ENCODE measurements at places on chromosomes 12 and 14.

DNA sequence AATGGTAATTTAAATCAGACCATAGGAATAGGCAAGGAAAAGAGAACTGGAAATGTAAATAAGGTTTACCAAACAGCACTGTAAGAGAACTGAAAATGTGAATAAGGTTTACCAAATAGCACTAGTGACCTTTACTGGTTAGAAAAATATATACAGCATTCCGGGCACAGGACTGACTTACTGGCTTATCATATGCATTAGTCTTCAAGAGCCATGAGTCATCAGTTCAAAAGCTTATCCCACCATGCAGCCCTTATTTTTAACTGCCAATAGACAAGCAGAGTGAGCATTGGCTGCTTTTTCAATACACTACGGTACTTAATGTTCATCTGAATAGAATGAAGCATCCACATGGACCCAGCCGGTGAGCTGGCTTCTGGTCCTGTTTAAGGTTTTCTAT is 13.0 kb upstream of the NELL2 start:
- no peaks in the 10 kb centered on the region for H3K27me3 ChIP-seq
- no peaks in the 10 kb centered on the region for H3K36me3 ChIP-seq
- no peak overlapping the region for H3K4me3 ChIP-seq
- no peak overlapping the region for H3K27ac ChIP-seq

DNA sequence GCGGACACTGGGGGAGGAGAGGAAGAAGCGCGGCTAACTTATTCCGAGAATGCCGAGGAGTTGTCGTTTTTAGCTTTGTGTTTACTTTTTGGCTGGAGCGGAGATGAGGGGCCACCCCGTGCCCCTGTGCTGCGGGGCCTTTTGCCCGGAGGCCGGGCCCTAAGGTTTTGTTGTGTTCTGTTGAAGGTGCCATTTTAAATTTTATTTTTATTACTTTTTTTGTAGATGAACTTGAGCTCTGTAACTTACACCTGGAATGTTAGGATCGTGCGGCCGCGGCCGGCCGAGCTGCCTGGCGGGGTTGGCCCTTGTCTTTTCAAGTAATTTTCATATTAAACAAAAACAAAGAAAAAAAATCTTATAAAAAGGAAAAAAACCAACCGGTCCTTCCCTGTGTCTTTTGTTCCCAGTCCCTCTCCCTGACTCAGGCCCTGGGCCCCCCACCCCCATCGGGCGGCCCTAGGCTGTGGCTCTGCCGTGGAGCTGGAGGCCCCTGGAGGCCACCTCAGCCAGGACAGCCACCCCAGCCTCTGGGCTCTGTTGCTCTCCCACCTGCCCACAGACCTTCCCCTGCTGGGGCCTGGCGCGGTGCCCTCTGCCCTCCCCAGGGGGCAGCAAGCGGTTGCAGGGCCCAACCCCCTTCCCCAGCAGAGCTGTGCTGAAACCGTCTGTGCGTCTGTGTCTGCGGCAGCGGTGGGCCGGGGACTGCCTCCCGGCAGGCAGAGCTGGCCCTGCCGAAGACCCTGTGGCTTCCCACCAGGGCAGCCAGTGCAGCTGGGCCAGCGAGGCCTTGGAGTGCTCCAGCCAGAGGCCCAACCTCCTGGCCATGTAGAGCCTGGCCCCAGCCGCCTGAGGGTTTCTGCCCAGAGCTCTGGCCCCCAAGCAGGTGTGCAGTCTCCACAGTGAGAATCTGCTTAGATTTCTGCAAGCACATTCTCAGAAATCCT is 4.0 kb upstream of the CRIP2 start:
- no peak overlapping the region for H3K27ac ChIP-seq
- peaks cover 4% of the 10 kb centered on the region for H3K27me3 ChIP-seq
- H3K4me3 ChIP-seq: no peak overlapping the region
- peaks cover 7% of the 10 kb centered on the region for H3K4me1 ChIP-seq
- no peaks in the 10 kb centered on the region for H3K36me3 ChIP-seq

DNA sequence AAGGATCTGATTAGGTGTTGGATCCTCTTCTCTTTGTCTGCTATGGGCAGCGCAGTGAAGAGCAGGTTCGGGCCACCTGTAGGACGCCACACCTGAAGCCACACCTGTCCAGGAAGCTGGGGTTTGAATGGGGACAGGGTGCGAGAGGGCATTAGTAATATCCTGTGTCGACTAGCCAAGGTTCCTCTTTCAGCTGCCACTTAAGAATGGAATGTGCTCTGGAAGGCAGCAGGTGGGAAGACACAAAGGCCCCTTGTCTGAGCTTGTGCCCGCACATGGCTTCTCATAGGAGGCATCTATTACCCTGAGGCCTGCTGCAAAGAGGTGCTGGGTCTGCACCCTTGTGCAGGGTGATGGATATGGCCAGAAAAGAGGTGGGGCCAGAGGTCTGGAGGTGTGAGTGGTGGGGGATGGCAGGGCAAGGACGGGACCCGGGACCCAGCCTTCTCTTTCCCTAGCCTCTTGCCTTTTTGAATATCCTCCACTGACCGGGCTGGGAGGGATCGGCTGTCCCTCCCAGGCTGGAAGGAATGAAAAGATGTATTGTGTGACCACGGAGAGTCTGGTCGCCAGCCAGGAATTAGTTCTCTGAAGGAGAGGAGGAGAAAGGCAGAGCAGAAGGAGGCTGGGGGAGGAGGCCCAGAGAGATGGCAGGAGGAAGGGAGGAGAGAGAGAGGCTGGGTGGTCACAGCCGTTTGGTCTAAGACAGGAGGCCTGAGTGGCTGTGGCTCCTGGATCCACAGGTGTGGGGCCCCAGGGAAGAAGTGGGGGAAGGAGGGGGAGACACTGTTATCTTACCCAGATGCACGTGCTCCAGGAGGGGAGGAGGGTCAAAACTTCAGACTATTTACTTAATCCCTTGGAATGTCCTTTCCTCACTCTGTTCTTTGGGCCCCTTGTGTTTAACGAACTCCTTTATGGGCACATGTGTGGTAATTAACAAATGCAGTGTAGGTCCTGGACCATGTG is 101.5 kb downstream of the SMOC1 start:
- no peak for DNase-seq
- peaks cover 22% of the 10 kb centered on the region for H3K27me3 ChIP-seq
- no peaks in the 10 kb centered on the region for H3K4me1 ChIP-seq

DNA sequence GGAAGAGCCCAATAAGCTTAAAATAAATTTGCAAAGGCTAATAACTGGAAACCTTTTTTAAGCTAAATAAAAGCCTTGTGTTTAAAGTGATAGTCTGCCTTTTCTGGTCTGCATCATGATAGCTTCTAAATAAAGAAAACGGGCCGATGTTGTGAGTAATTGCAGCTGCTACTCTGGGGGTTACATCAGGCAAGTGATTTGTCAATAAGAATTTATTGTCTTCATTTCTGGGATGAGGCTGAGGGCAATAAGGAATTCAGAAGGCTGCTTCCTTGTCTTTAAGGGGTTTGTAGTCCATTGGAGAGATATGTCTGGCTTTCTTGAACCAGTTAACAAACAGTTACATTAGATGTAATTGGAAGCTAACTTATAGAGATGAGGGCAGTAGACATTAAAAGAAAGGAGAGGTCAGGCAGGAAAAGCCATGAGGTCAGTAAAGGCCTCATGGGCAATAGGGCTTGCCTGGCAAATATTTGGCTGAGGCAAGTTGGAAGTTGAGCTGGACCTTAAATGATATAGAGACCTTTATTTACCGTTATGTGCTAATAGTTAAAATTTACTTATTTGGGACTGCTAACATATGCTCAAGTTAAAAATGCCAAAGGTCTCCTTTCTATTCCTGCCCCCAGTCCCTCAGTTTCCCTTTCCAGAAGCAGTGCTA is 85.0 kb downstream of the CRADD start:
- DNase-seq: no peak
- H3K4me3 ChIP-seq: no peak overlapping the region
- peaks cover 37% of the 10 kb centered on the region for H3K4me1 ChIP-seq

GRCh38 chr12:53069621-53070410 is 9.4 kb downstream of the SPRYD3 start:
- no peak overlapping the region for H3K4me3 ChIP-seq
- no peak for DNase-seq
- H3K27ac ChIP-seq: no peak overlapping the region
- peaks cover 52% of the 10 kb centered on the region for H3K36me3 ChIP-seq
- peaks cover 13% of the 10 kb centered on the region for H3K4me1 ChIP-seq

DNA sequence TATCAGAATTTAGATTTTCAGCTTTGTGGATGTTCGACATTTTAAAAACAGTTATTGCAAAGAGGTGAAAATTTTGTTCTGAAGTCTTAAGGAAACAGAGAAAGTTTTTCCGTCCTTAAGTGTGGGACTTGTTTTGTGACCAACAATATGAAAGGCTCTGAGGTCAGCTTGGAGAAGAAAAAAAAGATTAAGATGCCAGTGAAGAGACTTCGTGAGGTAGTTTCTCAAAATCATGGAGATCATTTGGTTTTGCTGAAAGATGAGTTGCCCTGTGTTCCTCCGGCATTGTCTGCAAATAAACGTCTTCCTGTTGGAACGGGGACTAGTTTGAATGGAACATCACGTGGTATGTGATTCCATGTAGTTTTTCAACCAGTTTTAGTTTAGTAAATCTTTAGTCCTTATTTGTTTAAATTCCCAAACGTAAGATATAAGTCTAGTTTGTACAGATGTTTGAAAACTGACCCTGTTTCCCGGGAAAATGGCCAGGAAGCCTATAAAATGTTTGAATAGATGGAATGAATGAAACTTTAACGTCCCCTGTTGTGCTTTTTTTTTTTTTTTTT is 682 bp downstream of the KIAA0586 start:
- H3K27me3 ChIP-seq: no peaks in the 10 kb centered on the region
- peaks cover 46% of the 10 kb centered on the region for H3K4me1 ChIP-seq
- H3K4me3 ChIP-seq: peak overlapping the region; percentile 93
- DNase-seq: peak; percentile 23
- H3K36me3 ChIP-seq: peaks cover 22% of the 10 kb centered on the region
- peak overlapping the region; percentile 97 for H3K27ac ChIP-seq

GRCh38 chr12:93686572-93687356 is 9.6 kb downstream of the CRADD start:
- DNase-seq: no peak
- no peak overlapping the region for H3K27ac ChIP-seq
- peaks cover 2% of the 10 kb centered on the region for H3K36me3 ChIP-seq
- peaks cover 33% of the 10 kb centered on the region for H3K4me1 ChIP-seq
- H3K4me3 ChIP-seq: no peak overlapping the region

- H3K27ac ChIP-seq: no peak overlapping the region
- H3K27me3 ChIP-seq: peaks cover 8% of the 10 kb centered on the region
- no peak overlapping the region for H3K4me3 ChIP-seq
- H3K4me1 ChIP-seq: peaks cover 17% of the 10 kb centered on the region
- H3K36me3 ChIP-seq: no peaks in the 10 kb centered on the region
Observed at GRCh38 chr12:54222609-54223008, 33.8 kb upstream of the SMUG1 start.

GRCh38 chr14:95495076-95495475 is 21.4 kb downstream of the SYNE3 start:
- H3K27me3 ChIP-seq: no peaks in the 10 kb centered on the region
- peaks cover 74% of the 10 kb centered on the region for H3K4me1 ChIP-seq
- peaks cover 48% of the 10 kb centered on the region for H3K36me3 ChIP-seq
- peak overlapping the region; percentile 88 for H3K27ac ChIP-seq
- H3K4me3 ChIP-seq: no peak overlapping the region

GRCh38 chr12:22858849-22859570 is 234.0 kb downstream of the ETNK1 start:
- H3K4me3 ChIP-seq: no peak overlapping the region
- peaks cover 19% of the 10 kb centered on the region for H3K27me3 ChIP-seq
- no peaks in the 10 kb centered on the region for H3K4me1 ChIP-seq
- DNase-seq: no peak
- H3K36me3 ChIP-seq: no peaks in the 10 kb centered on the region

DNA sequence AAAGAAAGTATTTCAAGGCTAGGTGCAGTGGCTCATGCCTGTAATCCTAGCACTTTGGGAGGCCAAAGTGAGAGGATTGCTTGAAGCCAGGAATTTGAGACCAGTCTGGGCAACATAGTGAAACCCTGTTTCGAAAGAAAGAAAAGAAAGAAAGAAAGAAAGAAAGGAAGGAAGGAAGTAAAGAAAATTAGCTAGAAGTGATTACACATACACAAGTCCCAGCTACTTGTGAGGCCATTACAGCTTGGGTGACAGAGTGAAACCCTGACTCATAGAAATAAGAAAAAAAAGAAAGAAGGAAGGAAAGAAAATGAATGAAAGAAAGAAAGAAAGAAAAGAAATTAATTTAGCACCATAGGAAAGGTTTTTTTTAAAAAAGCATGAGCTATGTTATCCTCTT is 33.3 kb upstream of the PPP1CC start:
- no peaks in the 10 kb centered on the region for H3K36me3 ChIP-seq
- DNase-seq: no peak
- peak overlapping the region; percentile 87 for H3K27ac ChIP-seq
- H3K4me1 ChIP-seq: peaks cover 67% of the 10 kb centered on the region

DNA sequence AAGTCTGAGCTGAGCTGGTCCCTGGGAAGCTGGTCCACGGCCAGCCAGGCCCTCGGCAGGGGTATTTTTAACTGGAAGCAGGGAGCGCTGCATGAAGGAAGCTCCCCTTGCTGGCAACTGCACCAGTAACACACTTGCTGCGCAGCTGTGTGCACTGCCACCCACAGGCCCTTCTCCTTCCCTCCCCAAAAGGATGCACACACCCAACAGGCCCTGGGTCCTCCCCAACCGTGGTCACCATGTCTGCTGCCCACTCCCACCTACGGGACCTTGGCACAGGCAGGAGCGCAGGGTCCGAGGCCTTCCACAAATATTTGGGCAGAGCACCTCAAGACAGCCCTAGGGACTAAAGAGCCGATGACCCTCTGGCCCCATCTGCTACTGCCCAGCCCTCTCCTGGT is 157.0 kb upstream of the PRMT8 start:
- H3K27ac ChIP-seq: no peak overlapping the region
- DNase-seq: no peak

DNA sequence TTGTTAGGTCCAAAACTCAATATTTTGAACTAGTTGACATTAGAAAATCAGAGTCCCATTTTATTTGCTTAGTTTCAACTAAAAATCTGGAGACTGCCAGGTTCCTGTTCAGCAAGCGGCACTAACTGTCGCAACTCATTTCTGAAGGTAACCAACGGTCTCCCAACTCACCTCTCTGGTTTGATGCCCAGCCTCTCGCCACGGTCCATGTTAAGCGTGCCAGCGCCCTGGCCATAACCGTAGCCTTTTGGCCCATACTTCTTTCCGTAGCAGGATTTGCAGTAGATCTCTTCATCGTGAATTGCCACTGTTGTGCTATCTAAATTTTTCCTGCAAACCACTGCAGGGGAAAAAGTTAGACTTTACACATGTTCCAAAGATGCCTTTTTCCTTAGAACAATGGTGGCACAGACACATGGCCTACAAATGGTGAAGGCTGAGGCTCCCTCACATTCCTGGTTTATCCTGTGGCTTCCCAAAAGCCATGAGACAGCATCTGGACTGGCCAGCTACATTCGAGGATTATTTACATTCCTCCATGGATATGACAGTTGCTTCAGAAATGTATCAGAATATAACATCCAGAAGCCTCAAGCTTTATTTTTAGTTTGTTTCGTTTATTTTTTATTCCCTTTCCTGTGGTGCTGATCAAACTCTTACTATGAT is 15.7 kb downstream of the CSRP2 start:
- H3K27me3 ChIP-seq: peaks cover 4% of the 10 kb centered on the region
- no peak for DNase-seq
- no peak overlapping the region for H3K4me3 ChIP-seq
- no peak overlapping the region for H3K27ac ChIP-seq
- H3K36me3 ChIP-seq: no peaks in the 10 kb centered on the region
- peaks cover 2% of the 10 kb centered on the region for H3K4me1 ChIP-seq

- DNase-seq: no peak
- peaks cover 16% of the 10 kb centered on the region for H3K27me3 ChIP-seq
- H3K4me3 ChIP-seq: no peak overlapping the region
- H3K36me3 ChIP-seq: no peaks in the 10 kb centered on the region
Observed at GRCh38 chr12:45462506-45462905, 246.6 kb downstream of the ANO6 start.

- no peaks in the 10 kb centered on the region for H3K36me3 ChIP-seq
- peaks cover 2% of the 10 kb centered on the region for H3K27me3 ChIP-seq
- peaks cover 12% of the 10 kb centered on the region for H3K4me1 ChIP-seq
- H3K27ac ChIP-seq: no peak overlapping the region
Observed at GRCh38 chr14:101956179-101956885, 8.0 kb upstream of the DYNC1H1 start.

Data from activated CD4-positive, alpha-beta memory T cell treated with anti-CD3 and anti-CD28 coated beads, Interleukin-2, amount 10 ng/mL, durations not matched to agents 7 days and 5 days (primary cell).